Substantia nigra (tissue), 51 donors: ENCODE measurements at places on chromosomes 12 and 14.

DNA sequence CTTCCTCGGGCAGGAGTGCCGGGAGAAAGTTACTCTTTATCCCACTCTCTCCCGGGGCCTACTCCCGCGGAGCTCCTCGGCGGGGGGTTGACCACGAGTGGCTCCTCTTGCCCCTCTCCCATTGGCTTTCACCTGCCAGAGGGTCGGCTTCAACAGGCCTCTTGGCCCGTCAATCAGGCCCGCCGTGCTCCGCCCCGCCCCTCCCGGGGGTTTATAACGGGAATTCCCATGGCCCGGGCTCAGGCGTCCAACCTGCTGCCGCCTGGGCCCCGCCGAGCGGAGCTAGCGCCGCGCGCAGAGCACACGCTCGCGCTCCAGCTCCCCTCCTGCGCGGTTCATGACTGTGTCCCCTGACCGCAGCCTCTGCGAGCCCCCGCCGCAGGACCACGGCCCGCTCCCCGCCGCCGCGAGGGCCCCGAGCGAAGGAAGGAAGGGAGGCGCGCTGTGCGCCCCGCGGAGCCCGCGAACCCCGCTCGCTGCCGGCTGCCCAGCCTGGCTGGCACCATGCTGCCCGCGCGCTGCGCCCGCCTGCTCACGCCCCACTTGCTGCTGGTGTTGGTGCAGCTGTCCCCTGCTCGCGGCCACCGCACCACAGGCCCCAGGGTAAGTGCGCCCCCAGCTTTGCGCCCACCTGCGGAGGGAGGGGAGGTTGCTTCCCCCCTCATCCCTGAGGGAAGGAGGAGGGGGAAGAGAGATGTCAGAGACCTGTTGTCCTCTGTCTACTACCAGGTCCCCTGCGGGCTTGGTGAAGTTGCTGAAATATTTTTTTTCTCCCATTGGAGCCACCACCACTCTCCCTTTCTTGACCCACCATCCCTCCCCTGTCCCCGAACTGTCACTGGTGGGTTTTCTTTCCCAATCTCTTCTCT, at the start of gene SMOC1:
SMOC1 (plus strand) TSS at position 242 of the 869 bp plus-strand sequence; CDS start at position 505, 263 bp downstream.
- peak; percentile 58 for DNase-seq

- DNase-seq: no peak
These were observed 184.9 kb upstream of the SFSWAP start for GRCh38 chr12:131525795-131526508.

DNA sequence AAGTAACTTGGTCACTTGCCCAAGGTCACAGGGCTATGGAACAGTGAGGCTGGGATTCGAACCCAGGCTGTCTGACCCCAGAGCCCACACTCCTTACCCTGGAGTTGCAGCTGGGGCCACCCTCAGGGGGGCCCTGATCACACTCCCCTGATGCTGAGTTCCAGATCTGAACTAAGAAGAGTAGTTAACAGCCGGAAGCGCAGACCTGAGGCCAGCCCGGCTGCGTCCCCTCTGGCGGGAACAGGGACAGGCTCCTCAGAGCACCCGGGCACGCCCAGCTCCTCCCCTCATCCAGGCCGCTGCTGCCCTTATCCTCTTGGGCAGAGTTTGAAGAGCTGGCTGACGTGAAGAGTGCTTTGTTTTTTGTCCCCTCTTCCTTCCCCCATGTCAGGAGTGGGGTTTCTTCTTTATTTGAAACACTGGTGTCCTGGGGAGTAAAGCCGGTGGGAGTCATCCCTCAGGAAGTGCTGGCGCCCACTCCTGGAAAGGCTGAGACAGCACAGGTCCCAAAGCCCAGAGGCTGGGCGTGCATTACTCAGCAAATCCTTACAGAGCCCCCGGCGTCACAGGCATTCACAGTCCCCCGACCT, 8.7 kb downstream of the PHB2 start:
- peak; percentile 46 for DNase-seq

DNA sequence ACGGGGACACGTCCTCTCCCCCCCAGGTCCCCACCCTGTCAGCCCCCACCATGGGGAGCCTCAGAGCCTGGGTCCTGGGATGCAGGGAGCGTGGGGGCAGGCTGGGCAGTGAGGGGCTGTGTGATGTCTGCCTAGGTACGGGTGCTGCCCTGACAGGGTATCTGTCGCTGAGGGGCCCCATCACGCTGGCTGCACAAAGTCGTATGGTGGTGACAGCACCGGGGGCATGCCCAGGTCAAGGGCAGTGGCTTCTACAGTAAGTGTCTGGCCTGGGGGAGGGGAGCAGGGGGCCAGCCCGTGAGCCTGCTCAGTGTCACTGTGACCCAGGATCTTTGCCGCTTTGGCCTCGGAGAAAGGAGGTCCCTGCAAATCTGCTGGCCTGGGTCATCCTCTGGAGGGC, 23.3 kb downstream of the PAPLN start:
- no peak for DNase-seq

DNA sequence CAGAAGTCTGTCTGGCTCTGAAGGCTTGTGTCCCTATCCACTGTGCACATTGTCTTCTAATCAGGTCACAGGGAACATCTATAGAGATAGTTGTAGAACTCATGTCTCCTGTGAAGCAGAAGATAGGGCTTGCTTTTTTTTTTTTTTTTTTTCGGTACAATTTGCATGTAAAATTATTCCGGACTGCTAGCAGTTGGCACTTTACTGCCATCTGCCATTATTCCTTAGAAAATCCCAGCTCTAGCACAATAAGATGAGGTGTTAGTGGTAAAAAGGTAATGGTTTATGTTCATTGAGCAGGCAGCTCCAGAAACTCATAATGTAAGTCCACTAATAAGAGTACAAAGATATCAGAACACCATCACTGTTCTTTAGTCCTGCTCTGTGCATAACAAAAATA, 8.7 kb downstream of the MYRFL start:
- DNase-seq: no peak

GRCh38 chr12:24491968-24492367, 456.9 kb downstream of the BCAT1 start:
- no peak for DNase-seq

DNA sequence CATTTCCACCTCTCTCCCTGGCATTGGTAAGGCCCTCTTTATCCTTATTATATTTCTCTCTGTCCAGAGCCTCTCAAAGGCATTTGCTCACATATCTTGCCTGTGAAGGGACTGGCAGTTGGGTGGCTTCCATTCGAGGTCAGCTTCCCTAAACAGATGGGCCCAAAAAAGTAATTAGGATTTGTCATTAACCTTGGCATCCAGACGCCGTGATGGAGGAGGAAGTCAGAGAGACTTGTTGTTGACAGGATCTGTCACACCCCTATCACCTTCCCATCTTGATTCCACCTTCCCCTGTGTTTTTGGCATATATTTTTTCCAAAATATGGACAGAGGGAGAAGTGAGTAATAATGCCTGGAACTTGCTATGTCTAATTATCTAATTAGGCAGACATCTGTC, 54.0 kb upstream of the OAS1 start:
- DNase-seq: no peak

GRCh38 chr12:93540466-93540865, 32.0 kb upstream of the SOCS2 start:
- DNase-seq: no peak

- no peak for DNase-seq
These were observed 136.5 kb downstream of the HMGA2 start for GRCh38 chr12:65960820-65961189.

DNA sequence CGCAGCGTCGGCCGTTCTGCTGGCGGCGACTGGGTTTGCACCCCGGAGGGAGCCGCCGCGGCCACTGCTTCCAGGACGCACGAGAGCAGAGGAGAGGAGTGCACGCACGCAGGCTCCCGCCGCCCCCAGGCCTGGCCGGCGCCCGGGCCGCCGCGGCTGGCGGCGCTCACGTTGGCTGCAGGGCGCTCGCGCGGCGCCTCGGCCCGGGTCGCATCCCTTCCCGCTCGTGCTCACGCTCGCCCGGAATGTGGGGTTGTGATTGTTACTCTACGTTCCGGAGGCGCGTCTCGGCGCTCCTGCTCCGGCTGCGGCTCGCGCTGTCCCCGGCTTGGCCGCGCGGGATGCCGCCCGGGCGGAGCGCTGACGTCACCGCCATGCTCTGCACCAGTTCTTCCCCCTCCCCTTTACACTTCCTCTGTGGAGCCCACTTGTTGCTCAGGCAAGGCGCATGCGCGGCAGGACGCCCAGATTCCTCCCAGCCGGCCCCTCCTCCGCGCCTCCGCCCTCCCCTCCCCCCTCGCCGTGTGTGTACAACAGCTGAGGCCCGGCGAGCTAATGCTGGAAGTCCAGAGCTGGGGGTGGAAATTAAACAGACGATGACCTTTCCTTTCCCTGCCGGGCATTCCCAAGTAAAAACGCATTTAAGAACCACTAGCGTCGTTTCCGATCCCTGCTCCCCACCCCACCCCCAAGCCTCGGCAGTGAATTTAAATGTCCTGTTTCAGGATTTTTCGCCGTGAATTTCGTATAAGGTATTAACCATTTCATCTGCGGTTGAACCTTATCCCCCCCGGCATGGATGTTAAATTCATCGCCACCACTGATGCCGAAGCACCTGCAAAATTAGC, at the start of gene IRF2BPL:
IRF2BPL (minus strand) TSS at position 325 of the 848 bp plus-strand sequence. CDS start 916 bp downstream, outside the sequence.
- DNase-seq: peak; percentile 97

DNA sequence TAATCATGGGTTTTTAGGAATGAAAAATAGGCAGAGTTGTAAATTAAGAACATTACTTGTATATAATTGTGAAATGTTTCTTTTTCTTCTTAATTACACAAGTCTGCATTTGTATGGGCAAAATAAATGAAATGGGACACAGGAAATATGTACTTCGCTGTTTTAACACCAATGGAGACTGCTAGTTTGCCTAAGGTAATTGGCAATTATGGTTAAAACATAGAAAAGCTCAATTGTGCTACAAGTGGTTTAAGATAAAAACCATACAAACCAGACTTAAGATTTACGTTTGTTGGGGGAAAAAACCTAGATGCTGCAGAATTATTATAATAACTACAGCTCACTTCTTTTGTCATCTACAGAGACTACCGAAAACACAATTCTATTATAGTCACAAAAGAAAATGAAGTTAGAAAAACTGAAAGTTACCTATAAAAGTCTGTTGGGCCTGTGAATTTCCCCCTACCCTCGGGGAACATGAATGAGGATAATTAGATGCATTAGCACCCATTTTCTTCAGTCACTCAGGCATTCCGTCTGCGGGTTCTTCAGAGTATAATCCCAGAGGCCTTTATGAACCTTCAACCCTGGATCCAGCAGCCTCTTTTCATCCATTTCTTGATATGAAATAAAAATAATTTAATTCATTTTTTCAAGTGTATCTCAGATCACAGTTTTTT, 37.2 kb downstream of the BTBD7 start:
- DNase-seq: no peak

DNA sequence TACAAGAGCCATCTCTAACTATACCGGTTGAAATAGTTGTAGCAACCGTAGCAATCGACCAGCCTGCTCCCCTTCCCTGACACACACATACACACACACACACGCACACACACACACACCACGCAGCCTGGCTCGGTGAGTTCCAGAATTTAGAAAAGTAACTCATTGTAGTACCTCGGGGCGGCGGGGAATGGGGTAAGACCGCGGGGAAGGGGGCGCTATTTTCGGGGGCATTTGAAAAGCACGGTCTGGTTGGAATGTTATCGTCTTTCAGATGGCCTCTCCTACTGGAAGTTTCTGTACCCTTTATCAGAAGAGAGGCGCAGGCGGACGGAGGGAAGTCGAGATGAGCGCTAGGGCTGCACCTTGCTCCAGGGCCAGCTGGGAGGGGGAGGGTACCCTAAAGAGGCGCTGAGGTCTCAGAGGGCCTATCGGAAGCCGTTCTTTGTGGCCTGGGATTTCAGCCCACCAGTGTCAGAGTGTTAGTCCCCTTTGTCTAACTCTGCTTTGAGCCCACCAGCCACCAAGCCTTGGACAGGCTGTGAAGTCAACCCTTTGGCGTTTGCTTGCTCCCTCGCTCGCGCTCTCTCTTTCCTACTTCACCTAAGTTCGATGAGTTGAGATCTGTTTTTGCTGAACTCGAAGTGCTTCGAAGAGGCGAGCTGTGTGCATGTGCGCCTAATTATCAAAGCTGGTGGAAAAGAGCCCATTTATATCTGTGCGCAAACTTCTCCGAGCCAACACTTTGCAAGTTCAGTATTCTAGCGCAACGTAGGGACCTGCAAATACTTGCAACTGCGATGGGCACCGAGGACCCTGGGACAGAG, 837 bp downstream of the COL2A1 start:
- no peak for DNase-seq

GRCh38 chr12:48118284-48118871, 786 bp upstream of the PFKM start:
- DNase-seq: no peak

GRCh38 chr12:64566831-64567517, 43.3 kb upstream of the RASSF3 start:
- DNase-seq: no peak

GRCh38 chr12:5967645-5968415, 22.8 kb upstream of the ANO2 start:
- no peak for DNase-seq

DNA sequence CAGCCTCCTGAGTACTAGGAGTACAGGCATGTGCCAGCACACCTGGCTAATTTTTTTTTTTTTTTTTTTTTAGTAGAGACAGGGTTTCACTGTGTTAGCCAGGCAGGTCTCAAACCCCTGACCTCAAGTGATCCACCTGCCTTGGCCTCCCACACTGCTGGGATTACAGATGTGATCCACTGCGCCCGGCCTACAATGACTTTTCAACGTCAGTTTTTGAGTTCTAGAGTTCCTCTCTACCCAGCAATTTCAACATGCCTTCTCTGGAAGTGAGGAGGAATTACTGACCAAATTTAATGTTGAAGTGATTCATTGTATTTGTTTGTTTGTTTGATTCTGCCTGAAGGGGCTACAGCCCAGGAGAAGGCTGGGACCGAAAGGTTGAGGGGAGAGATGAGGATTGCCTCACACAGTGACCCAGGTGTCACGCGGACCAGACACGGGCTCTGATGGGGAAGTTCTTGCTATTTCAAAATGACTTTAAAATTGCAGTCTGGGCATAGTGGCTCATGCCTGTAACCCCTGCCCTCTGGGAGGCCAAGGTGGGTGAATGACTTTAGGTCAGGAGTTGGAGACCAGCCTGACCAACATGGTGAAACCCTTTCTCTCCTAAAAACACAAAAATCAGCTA, 8.6 kb upstream of the DENR start:
- DNase-seq: no peak

GRCh38 chr12:91620992-91621391, 438.4 kb upstream of the DCN start:
- no peak for DNase-seq

GRCh38 chr14:55123101-55123500, 6.0 kb upstream of the LGALS3 start:
- no peak for DNase-seq

- no peak for DNase-seq
These were observed 162.5 kb downstream of the SLC38A4 start for GRCh38 chr12:46663318-46663717.
